ENCODE measurements at places on chromosomes 2 and 18. TPM values are rescaled to one million over a fixed set of nuclear protein-coding genes. Genes with fewer than 3 reads are reported as not detected.
A peak's percentile ranks its signal among the peaks of the same experiment; 100 is the strongest.

DNA sequence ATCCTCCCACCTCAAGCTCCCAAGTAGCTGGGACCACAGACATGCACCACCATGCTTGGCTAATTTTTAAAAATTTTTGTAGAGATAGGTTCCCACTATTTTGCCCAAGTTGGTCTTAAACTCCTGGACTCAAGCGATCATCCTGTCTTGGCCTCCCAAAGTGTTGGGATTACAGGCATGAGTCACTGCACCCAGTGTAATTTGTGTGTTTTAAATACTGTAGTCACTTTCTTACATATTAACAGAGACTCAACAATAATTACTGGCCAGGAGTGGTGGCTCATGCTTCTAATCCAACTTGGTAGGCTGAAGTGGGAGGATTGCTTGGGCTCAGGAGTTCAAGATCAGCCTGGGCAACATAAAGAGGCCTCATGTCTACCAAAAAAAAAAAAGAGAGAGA is 293.0 kb downstream of the RDH14 start:
- no peak for DNase-seq

DNA sequence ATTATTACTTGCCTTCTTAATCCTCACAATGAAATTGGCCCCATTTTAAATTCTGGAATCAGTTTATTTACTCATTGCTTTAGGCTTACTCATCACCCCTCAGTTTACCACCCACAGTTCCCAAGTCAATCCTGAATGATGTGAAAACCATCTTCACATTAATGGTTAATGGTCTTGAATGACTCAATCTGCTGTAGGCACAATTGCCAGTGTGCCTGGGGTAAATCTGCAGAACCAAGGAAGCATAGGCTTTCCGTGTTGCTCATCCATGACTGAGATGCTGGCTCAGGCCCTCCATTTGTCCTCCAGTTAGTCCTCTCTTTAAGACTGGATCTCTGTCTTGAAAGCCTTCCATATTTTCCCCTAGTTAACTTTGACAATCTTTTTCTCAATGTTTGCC is 164.5 kb downstream of the PMAIP1 start:
- DNase-seq = no peak

DNA sequence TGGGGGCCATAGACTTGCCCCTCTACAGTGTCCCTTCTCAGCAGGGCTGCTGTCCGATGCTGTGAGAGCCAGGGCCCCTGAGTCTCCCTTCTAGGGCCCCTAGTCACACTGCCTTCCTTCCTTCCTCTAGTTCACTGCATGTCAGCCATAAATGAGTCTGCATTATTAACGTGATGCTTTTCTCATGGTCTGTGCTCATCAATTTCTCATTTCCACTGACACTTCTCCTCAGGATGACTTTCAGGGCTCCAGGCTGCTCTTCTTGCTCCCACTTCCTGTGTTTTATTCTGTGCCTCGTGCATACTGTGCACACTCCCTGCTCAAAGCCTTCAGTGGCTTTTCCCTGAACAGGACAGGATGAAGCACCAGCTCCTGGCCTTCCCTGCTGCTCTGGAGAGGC is 146.5 kb downstream of the FAM210A start:
- DNase-seq = no peak

- DNase-seq = no peak
Measured at GRCh38 chr2:162795312-162795711, 43.3 kb downstream of the KCNH7 start.

DNA sequence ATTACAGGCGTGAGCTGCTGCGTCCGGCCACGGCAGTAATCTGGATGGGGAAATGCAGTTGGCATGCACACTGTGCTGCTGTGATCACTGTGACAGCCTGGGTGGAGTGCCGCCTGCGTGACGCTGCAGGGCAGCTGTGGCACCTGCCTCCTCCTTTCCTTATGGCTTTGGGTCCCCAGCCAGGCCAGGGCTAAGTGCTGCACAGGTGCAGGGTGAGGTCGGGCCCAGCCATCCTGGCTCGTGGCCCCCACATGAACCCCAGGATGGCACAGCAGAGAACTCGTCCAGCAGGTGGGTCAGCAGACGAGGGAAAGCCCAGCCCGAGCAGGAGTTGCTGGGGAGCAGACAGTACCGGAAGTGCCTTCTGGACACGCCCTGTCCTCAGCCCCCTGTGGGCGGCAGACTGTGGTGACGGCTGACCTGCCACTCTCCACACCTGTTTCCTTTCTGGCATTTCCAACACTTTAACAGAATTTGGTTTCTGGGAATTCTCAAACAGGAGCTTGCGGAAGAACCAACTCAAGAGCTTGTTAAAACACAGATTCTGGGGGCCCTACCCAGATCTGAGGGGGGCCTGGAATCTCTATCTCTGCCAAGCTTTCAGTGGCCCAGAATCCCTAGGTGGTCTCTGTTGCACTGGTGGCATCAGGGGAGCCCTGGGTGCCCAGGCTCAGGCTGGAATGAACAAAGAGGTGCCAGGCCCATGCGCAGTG is 16.9 kb downstream of the HS1BP3 start:
- no peak for DNase-seq

DNA sequence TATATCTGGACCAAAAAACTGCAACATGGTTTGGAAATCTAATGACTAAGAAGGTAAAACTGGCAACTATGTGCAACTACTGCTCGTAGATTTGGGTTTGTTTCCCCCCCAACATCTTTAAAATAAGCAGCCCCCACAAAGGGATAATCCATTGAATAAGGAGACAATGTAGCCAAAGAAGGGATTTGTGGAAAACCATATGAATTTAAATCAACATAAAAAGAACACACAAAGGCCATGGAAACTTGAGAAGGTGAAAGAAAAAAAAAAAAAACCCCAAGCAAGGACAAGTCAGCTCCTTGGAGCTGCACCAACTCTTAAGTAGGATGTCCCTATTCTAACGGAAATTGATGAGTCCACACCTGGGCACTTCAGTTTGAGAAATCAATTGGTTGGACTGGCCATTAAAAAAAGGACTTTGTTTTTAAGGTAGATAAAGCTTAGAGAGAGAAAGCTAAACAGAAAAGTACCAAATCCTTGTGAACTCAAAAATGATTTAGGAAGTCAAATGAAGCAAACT is 53.7 kb upstream of the ST8SIA5 start:
- no peak for DNase-seq

DNA sequence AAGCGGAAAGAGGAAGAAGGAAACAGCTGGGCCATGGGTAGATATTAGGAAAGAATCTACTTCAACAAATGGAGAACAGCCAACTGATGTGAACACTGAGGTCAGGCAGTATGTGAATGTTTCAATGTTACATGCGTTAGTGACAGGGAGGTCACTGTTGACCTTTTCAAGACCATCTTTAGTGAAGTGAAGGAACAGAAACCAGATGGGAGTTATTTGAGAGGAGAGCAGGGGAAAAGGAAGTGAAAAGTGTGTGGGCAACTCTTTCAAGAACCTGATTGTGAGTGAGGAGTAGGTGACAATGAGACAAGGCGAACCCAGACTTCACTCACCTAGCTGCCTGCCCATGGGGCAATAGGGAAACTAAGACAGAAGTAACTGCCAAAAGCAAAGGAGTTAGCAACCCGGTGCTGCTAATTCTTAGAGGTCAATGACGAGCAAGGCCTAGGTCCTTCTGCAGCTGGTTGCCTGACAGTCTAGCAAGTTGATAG is 67.0 kb downstream of the SP3 start:
- DNase-seq = no peak

DNA sequence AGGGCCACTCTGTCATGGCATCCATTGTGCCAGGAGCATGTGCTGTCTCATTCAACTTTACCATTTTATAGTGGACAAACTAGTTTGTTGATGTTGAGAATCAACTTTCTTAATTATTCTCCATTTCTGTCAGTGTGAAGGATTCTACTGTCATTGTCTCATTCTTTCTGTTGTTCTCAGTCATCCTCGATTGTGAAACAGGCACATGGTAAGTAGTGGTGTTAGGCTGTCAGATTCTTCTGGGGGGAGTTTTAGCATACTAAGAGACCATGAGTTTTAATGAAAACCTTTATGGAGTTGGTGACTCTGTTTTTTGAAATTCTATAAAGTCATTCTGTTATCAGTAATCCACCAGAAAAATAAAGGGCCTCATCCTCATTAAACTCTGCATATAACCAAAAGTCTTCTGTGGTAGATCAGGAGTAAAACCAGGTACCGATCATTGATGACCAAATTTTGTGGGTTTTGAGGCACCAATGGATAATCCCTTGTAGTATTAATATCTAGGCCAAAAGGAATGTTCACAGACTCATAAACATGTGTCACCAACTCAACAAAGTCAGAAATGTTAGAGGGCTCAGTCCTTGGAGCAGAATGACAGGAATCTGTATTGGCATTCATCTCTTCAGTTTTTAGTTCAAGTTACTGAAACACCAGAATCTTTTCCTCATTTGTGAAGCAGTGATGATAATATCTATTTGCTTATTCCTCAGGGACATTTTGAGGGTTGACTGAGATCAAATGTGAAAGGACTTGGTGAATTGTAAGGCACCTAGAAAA is 73.2 kb downstream of the CERS6 start:
- no peak for DNase-seq

DNA sequence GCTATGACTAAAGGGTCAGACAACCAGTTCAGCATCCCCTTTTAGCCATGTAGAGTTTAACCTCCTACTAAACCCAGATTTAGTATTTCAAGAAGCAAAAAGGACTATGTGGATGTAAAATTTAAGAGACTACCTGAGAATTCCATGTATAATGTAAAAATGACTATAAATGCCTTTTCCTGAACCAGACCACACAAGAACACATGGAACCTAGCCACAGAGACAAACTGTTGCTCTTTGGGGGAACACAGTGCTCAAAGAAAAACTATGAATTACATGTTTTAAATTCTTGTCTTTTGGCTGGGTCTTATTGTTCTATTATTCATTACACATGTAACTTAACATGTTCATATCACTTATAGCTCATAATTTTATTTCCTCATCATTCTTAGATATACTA is 192.8 kb downstream of the DNER start:
- DNase-seq = no peak

- DNase-seq = peak; percentile 99
Measured at GRCh38 chr2:71226965-71227560, at the start of gene PAIP2B. Gene PAIP2B, minus strand, starts transcription at chr2:71227103. Its CDS starts 24,514 bp downstream, at chr2:71202589.

GRCh38 chr18:79917853-79918614 is 33.4 kb downstream of the SLC66A2 start:
- DNase-seq = peak; percentile 7

DNA sequence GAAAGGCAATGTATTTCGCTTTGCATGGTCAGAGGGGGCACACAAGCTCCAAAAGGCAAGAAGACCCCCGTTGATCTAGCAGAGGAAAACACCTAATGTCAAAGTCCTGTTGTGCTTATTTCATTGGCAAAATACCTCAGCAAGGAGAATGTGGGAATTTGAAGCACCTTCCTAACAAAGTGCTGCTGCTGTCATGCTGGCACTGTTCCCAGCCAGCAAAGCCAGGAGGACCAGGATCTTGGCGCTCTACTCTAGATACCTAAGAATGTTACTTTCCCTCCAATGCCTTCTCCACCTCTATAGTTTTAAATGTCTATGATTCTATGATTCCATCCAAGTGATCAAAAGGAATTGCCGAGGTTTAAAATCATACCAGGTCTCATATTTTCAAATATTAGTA is 867.9 kb upstream of the POU3F3 start:
- no peak for DNase-seq

DNA sequence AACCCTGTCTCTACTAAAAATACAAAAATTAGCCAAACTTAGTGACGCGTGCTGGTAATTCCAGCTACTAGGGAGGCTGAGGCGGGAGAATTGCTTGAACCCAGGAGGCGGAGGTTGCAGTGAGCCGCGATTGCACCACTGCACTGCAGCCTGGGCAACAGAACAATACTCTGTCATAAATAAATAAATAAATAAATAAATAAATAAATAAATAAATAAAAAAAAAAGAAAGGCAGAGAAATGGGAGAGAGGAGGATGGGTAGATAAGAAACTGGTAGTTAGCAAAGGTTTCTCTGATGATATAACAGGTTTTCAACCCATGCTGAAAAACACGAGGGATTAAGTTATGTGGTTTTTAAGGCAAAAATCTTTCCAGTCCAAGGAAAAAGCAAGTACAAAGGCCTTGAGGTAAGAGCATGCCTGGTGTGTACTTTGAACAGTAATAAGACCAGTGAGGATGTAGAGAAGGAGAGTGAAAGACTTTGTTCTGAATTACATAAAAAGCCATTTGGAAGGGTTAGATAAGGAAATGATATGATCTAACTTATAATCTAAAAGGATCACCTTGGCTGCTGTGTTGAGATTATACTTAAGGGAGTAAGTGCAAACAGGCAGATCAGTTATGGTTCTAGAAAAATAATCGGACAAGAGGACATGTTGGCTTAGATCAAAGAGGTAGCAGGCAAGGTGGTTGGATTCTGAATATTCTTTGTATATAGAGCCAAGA is 159.3 kb downstream of the PTH2R start:
- no peak for DNase-seq

GRCh38 chr2:152445791-152446201 is 110.8 kb downstream of the FMNL2 start:
- DNase-seq = no peak

DNA sequence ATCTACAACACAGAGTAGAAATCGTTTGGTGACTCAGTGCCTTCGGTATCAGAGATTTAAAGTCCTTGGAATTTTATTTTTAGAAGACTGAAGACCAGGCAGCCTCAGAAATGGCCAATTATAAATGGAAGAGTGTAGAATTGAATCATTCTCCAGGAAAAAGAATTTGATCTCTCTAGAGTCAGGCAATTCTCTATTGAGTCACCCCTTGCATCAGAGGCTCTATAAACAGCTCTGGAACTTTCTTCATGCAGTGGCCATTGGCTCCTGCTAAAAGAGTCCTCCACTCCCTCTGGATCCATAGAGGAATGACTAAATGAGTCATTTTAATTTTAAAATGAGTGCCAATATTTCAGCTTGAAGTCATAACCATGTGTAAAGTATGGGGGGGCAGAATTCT is 816.2 kb downstream of the TDRD15 start:
- no peak for DNase-seq

DNA sequence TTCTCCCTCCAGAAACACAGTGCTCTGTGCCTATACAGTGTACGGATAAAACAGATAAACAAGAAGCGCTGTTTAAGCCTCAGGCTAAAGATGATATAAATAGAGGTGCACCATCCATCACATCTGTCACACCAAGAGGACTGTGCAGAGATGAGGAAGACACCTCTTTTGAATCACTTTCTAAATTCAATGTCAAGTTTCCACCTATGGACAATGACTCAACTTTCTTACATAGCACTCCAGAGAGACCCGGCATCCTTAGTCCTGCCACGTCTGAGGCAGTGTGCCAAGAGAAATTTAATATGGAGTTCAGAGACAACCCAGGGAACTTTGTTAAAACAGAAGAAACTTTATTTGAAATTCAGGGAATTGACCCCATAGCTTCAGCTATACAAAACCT is 70.7 kb downstream of the TANK start:
- DNase-seq = no peak

GRCh38 chr2:236173729-236174607 is 5.8 kb upstream of the GBX2 start:
- DNase-seq = no peak

The TCF4 gene
- total RNA-seq = not detected

The OR6B2 gene
- total RNA-seq = not detected

The ZNF236 gene
- 14.4 TPM for total RNA-seq

The RAX gene
- not detected for total RNA-seq

The NCKAP5 gene
- not detected for total RNA-seq

The ATOH8 gene
- total RNA-seq = not detected

The FLACC1 gene
- 0.63 TPM for total RNA-seq

The PRSS56 gene
- not detected for total RNA-seq

The BCL2 gene
- total RNA-seq = 67.9 TPM

The FTCDNL1 gene
- total RNA-seq = 2.9 TPM
